Right lobe of liver (tissue), 6 donors: ENCODE measurements at places on chromosomes 11 and 22.

DNA sequence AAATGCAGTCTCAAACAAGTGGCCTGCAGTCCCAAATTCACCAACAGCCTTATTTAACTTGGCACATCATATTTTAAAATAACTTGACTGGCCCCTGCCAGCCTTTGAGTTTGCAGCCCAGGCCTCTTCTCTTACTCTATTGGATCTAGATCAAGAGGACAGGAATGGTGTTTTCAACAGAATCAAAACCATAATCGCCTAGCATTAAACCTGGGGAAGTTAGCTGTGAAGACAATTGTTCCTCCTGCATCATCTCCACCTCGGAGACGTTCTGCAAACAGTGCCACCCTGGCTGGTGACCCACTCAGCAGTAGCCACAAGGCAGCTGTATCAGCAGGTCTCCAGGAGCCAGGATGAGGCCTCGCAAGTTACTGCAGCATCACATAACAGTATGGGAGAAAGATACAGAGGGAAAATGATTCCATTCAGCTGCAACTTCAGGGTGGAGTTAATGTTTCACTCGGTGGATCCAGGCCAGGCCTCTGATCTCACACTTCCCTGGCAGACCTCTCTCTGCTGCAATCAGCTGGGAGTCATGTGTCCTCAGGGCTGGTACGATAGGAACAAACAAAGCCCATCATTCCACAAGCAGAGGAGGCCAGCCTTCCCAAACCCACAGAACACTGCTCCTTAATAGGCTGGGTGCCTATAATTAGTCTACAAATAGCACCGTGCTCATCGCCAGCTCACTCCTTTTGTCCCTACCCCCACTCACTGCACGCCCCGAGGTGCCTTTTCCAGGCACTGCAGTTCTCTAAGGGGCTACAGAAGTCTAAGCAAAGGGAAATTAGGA is 18.6 kb upstream of the SCN2B start:
- H3K36me3 ChIP-seq: no peaks in the 10 kb centered on the region
- H3K27ac ChIP-seq: peak overlapping the region; percentile 65
- H3K27me3 ChIP-seq: no peaks in the 10 kb centered on the region
- H3K4me3 ChIP-seq: no peak overlapping the region
- H3K4me1 ChIP-seq: peaks cover 42% of the 10 kb centered on the region

DNA sequence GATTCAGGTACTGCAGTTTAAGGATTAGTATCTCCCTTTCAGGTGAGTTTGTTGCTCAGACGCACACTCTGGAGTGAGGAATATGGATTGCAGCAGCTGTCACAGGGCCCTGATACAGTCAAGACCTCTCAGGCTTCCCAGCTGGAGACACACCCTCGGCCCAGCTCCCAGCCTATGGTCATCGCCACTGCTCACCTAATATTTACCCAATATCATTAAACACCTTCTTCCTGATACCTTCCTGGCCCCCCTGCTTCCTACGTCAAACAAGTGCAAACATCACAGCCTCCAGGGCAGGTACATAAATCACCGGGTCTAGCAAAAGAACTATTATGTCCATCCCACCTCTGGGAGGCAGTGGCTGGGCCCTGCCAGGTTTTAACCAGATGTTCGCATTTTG is 213.3 kb downstream of the MN1 start:
- H3K4me1 ChIP-seq: no peaks in the 10 kb centered on the region
- no peak overlapping the region for H3K27ac ChIP-seq
- H3K4me3 ChIP-seq: no peak overlapping the region
- no peaks in the 10 kb centered on the region for H3K36me3 ChIP-seq
- DNase-seq: no peak
- no peaks in the 10 kb centered on the region for H3K27me3 ChIP-seq

DNA sequence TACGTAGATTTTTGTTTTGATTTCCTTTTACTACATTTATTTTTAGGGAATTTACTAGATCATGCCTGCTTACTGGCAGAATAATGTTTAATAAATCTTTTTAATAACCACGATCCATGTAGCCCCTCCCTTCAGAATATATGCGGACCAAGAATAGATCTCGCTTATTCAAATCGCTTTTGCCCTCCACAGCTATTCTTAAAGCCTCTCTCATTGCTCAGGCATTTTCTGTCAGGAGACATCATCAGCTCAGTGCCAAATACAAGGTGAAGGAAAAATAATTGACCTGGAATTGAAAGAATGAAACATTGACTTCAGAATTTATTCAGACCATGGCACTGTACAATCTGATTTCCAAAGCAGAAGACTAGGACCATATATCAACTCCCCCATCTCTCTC is 10.0 kb upstream of the JAML start:
- peaks cover 2% of the 10 kb centered on the region for H3K4me1 ChIP-seq
- no peak overlapping the region for H3K4me3 ChIP-seq
- H3K36me3 ChIP-seq: no peaks in the 10 kb centered on the region
- H3K27ac ChIP-seq: no peak overlapping the region
- H3K27me3 ChIP-seq: no peaks in the 10 kb centered on the region
- no peak for DNase-seq

- H3K36me3 ChIP-seq: no peaks in the 10 kb centered on the region
- no peak overlapping the region for H3K27ac ChIP-seq
- no peaks in the 10 kb centered on the region for H3K4me1 ChIP-seq
- DNase-seq: no peak
Measured at GRCh38 chr11:32434356-32435151, 785 bp downstream of the WT1 start.

DNA sequence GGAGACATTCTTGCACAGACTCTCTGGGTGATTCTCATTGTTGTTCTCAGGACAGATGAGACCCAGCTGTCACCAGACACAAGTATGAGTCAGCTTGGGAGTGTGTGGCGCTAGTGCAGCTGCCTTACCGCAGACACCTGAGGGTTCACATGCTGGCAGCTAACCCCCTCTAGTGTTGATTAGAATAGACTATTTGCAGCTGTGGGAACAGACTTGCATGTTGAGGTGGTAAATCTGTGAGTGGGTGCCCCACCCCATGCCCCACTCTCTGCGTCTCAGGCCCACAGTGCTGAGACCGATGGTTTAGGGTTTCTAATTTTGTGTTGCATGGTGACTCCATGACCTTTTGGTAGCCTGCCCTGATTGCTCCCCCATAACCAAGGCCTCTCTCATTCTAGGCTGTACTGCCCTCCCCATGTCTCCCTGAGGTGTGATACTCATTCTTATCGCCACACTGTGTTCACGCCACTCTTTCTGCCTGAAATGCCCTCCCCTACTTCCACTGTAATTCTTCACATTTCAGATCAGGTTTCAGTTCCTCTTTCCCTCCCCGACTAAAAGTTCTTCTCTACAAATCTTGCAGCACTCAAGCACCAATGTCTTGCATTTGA is 73.7 kb upstream of the KIRREL3 start:
- no peaks in the 10 kb centered on the region for H3K4me1 ChIP-seq
- no peak overlapping the region for H3K27ac ChIP-seq
- H3K36me3 ChIP-seq: no peaks in the 10 kb centered on the region

- no peak for DNase-seq
- no peaks in the 10 kb centered on the region for H3K36me3 ChIP-seq
- no peaks in the 10 kb centered on the region for H3K27me3 ChIP-seq
Measured at GRCh38 chr11:64675450-64676260, 47.3 kb downstream of the NRXN2 start.

GRCh38 chr11:11173316-11174025 is 179.6 kb downstream of the CSNK2A3 start:
- H3K27ac ChIP-seq: no peak overlapping the region
- H3K4me1 ChIP-seq: no peaks in the 10 kb centered on the region
- no peak overlapping the region for H3K4me3 ChIP-seq
- H3K27me3 ChIP-seq: no peaks in the 10 kb centered on the region
- DNase-seq: no peak

- peak overlapping the region; percentile 38 for H3K27ac ChIP-seq
- no peaks in the 10 kb centered on the region for H3K4me1 ChIP-seq
- H3K36me3 ChIP-seq: no peaks in the 10 kb centered on the region
- H3K27me3 ChIP-seq: no peaks in the 10 kb centered on the region
Measured at GRCh38 chr11:15969701-15970329, 386.5 kb downstream of the SOX6 start.

DNA sequence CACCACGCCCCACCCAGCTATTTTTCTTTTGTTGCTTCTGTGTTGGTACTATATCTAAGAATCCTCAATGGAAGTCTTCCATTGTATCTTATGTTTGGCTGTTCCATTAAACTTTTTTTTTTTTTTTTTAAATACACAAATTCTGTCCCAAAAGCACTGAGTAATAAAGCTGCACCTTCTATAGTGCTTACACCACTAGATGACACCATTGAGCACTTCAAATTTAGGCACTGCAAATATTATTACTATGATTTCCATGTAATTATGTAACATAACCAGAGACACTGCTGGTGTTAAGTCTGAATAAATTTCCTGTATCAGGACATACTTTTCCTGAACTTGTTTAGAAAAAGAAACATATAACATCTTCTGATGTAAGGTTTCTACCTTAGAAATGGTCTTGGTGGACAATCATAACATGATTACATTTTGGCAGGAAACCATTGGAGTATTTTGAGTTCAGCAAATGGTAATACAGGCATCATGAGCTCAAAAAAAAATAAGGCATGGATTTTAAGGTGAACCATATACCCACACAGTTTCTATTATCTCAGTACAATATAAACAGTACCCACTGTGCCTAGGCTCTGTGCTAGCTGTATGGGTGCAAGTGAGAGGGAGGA is 110.5 kb downstream of the ATG16L2 start:
- H3K4me1 ChIP-seq: no peaks in the 10 kb centered on the region
- H3K4me3 ChIP-seq: no peak overlapping the region
- H3K27me3 ChIP-seq: no peaks in the 10 kb centered on the region
- DNase-seq: no peak
- no peaks in the 10 kb centered on the region for H3K36me3 ChIP-seq

- no peaks in the 10 kb centered on the region for H3K4me1 ChIP-seq
- H3K27me3 ChIP-seq: no peaks in the 10 kb centered on the region
- no peaks in the 10 kb centered on the region for H3K36me3 ChIP-seq
- DNase-seq: no peak
Measured at GRCh38 chr11:134783234-134783633, 371.2 kb upstream of the B3GAT1 start.

- no peaks in the 10 kb centered on the region for H3K4me1 ChIP-seq
- H3K27me3 ChIP-seq: no peaks in the 10 kb centered on the region
- no peak for DNase-seq
Measured at GRCh38 chr11:102600666-102601065, 24.5 kb downstream of the MMP20 start.

DNA sequence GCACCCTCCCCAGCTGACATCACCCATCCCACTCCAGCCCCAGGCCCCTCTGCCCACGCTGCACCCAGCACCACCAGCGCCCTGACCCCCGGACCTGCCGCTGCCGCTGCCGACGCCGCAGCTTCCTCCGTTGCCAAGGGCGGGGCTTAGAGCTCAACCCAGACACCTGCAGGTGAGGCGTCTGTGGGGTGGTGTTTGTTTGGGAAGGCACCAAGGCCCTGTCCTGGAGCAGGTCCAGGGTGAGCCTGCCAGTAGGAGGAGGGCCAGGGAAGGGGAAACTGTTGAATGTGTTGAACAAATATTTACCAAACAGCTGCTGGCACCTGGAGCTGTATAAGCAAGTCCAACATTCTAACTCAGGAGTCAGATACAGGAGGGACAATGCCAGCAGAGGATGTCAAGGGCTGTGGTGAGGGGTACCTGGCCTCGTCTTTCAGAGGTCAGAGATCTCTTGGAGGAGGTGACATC is 3.1 kb downstream of the VEGFB start:
- no peaks in the 10 kb centered on the region for H3K27me3 ChIP-seq
- no peak overlapping the region for H3K27ac ChIP-seq
- H3K36me3 ChIP-seq: no peaks in the 10 kb centered on the region
- no peaks in the 10 kb centered on the region for H3K4me1 ChIP-seq
- H3K4me3 ChIP-seq: no peak overlapping the region

GRCh38 chr11:61507012-61507768 is 1.4 kb upstream of the LRRC10B start:
- DNase-seq: no peak
- H3K27me3 ChIP-seq: no peaks in the 10 kb centered on the region

- no peak overlapping the region for H3K27ac ChIP-seq
- H3K4me1 ChIP-seq: no peaks in the 10 kb centered on the region
- DNase-seq: no peak
- H3K27me3 ChIP-seq: no peaks in the 10 kb centered on the region
Measured at GRCh38 chr11:64762277-64762673, 2.5 kb upstream of the PYGM start.

GRCh38 chr11:21625982-21626381 is 566.9 kb upstream of the ANO5 start:
- H3K36me3 ChIP-seq: no peaks in the 10 kb centered on the region
- no peak overlapping the region for H3K27ac ChIP-seq
- no peaks in the 10 kb centered on the region for H3K27me3 ChIP-seq
- H3K4me3 ChIP-seq: no peak overlapping the region

- no peak overlapping the region for H3K27ac ChIP-seq
- H3K4me3 ChIP-seq: no peak overlapping the region
- H3K27me3 ChIP-seq: no peaks in the 10 kb centered on the region
- no peaks in the 10 kb centered on the region for H3K36me3 ChIP-seq
- DNase-seq: no peak
Measured at GRCh38 chr11:79174045-79175008, 266.5 kb downstream of the TENM4 start.

DNA sequence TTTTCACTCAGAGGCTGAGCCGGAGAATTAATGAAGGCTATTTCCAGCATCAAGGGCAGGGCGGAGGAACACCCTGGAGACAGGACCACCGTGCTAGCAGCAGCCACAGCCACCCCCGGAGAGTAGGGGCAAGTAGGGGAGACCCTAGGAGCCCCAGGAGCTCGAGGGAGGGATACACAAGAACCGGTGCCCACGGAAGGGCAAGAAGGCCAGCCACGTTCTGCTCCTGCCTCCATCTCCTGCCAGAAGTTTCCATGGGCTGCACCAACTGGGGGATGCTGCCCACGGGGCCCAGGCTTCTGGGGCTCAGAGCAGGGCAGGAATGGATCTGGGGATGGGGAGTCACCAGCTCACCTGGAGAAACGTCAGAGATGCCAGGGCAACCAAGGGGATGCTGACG is 626.8 kb downstream of the TBC1D22A start:
- no peak overlapping the region for H3K4me3 ChIP-seq
- H3K36me3 ChIP-seq: no peaks in the 10 kb centered on the region
- H3K27ac ChIP-seq: no peak overlapping the region
- H3K27me3 ChIP-seq: no peaks in the 10 kb centered on the region

GRCh38 chr22:20887375-20887774 is 28.6 kb downstream of the SNAP29 start:
- H3K4me1 ChIP-seq: peaks cover 5% of the 10 kb centered on the region
- no peak overlapping the region for H3K27ac ChIP-seq
- H3K27me3 ChIP-seq: no peaks in the 10 kb centered on the region
- H3K4me3 ChIP-seq: no peak overlapping the region

DNA sequence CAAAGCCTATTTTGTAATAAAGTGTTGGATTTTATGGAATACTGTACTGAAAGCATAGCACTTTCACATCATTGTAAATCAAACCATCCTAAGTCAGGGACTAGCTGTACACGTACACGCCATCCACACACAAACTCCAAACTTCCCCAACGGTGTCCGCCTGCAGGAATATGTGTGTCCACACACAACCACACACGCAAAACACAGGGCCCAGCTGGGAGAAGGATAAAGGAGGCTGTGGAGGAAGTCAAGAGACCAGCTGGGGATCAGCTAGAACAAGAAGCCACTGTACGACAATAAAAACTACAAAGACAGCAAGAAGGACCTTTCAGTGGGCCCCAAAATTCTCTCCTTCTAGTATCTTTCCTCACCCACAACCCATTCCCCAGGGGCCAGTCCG is 1.6 kb downstream of the TRIM29 start:
- no peak overlapping the region for H3K27ac ChIP-seq
- H3K27me3 ChIP-seq: no peaks in the 10 kb centered on the region
- DNase-seq: no peak
- H3K4me1 ChIP-seq: no peaks in the 10 kb centered on the region
- no peak overlapping the region for H3K4me3 ChIP-seq
